ENCODE measurements at places on chromosomes 7 and 10.

GRCh38 chr7:66250711-66251110 is 45.6 kb downstream of the TPST1 start:
- no peak for DNase-seq

DNA sequence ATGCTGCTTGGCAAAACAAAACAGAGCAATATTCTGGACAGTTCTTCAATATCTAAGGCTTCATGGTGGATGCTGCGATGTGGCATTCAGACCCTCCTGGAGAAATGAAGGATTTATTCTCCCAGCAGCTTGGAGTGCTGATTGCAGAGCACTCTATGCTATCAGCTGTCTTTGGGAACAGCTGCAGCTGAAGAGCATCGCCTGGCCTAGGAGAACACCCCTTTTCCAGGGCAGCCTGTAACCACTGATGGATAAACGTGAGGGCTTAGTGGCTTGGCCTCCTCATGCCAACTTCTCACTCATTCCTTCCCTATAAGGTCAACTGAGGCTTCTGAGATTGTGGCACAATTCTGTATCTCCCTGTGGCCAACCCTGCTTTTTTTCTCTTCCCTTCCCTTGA is 638.1 kb upstream of the CNTNAP2 start:
- DNase-seq = no peak

DNA sequence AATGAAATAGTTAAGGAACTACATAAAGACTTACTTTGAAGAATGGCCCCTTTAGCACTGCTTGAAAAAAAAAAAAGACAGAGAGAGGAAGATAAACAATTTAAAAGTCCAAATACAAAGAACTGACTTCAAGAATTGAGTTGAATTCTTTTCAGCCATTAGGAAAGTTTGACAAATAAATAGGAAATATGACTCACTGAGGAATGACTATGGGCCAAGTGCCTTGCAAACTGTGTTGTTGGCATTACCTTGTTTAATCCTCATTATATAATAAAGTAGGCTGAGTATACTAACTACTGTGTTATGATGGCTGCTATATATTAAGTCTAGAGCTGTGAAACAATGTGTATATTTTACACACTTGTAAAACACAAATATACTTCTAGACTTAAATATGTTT is 151.1 kb downstream of the ELMO1 start:
- no peak for DNase-seq

DNA sequence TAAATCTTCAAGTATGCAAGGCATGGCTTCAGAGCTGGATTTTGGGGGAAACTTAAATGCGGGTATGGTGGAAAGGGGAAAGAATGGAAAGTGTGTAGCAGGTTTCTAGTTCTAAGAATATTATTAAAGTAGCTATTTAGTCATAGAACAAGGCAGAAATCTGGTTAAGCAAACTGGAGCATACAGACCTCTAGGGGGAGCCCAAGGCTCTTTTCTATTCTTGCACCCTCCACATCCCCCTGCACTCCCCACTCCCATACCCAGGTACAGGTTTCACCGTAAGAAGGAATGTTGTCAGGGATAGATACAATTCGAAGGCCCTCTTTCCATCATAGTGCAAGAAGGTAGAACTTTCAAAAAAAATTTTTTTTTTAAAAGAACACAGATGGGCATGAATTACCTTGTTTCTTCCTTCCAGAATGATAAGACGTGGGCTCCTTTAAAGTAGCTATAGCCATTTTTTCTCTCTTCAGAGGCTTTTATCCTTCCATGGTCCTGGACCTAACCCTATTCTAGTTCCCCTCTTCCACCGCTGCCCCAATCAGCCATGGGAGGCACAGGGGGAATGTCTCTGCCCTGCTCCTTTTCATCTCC is 41.5 kb upstream of the SMIM30 start:
- DNase-seq = peak; percentile 69

GRCh38 chr7:106094780-106095179 is 17.3 kb downstream of the SYPL1 start:
- DNase-seq = no peak

DNA sequence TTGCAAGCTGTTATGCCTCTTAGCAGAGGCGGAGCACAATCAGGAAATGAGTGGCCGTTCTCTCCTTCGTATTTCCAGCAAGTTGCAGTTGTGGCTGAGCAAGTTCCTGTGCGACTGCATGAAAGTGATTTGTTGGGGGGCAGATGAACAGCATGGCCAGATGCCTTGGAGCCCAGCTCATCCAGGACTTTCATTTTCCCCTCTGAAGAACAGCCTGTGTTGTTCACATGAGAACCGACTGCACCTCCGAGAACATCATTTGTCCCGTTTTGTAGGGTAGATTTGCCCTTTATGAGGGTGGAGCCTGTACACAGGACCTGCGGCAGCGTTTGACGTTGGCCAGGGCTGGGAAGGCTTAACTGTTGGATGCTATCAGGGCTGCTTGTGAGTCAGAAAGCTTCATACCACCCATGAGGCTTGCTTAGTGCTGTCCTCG is 4.4 kb downstream of the BAG3 start:
- no peak for DNase-seq

DNA sequence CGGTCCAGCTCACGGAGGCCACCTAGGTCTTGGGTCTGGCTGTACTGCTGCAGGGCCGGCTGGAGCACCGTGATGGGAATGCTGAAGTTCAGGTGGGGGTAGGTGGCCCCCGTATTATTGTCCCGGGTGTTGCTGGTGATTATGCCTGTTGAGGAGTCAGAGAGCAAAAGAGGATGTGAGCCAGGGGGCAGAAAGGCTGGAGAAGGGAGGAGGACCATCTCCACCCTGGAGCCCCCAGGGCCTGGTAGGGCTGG is 6.6 kb downstream of the TYSND1 start:
- DNase-seq = no peak

DNA sequence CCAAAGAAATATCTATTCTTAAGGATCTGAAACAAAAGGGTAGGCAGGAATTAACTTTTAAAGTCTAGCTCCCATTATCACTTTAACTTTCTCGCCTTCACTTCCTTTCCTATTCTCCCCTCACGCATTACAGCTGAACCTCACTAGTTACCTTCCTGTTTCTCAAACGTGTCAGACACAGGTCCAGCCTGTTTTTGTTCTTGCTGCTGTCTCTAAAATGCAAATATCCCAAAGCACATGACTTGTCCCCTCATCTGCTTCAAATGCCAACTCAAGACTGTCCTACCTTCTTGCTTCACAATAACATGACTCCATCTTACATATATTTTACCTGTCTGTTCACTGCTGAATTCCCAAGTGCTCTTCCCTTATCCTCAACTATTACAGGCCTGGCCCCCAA is 17.6 kb downstream of the ZDHHC6 start:
- DNase-seq = no peak

GRCh38 chr7:117200786-117201458 is 121.9 kb downstream of the WNT2 start:
- DNase-seq = no peak

Measured in NCI-H1694 treated with DMSO at 0.1 percent for 48 hours (cell line).